Panc1 (cell line): ENCODE measurements at places on chromosomes 7 and 10. TPM values are rescaled to one million over a fixed set of nuclear protein-coding genes. Genes with fewer than 3 reads are reported as not detected.

Gene SFMBT2
- total RNA-seq, result 1.3 TPM

Gene HOXA1
- 8.8 TPM for total RNA-seq

Gene FZD1
- 1.8 TPM for total RNA-seq

Gene EPHA1
- total RNA-seq, result 0.39 TPM

Gene WNT8B
- total RNA-seq, result not detected

Gene BTRC
- 22.1 TPM for total RNA-seq

Gene CEP55
- 96.4 TPM for total RNA-seq

Gene NUTM2D
- 1.5 TPM for total RNA-seq
